ENCODE measurements at places on chromosomes 2 and 18.
A peak's percentile ranks its signal among the peaks of the same experiment; 100 is the strongest.

GRCh38 chr18:22541232-22541631, 123.5 kb upstream of the CTAGE1 start:
- no peak for DNase-seq

GRCh38 chr2:42792087-42792582, 248 bp downstream of the HAAO start:
- DNase-seq: peak; percentile 41

GRCh38 chr2:85724731-85725181, 29.0 kb upstream of the ATOH8 start:
- no peak for DNase-seq

GRCh38 chr2:207996848-207997247, 28.5 kb downstream of the PLEKHM3 start:
- DNase-seq: no peak

DNA sequence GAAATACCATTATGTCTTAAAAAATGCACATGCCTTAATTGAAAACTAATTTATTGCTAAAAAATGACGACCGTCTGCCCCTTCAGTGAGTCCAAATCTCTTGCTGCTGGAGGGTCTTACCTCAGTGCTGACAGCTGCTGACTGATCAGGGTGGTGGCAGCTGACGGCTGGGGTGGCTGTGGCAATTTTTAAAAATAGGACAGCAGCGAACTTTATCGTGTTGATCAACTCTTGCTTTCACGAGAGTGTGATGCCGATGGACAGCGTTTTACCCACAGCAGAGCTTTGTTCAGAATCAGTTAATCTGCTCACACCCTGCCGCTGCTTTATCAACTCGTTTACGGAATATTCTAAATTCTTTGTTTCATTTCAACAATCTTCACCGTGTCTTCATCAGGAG, 21.2 kb upstream of the CTDP1 start:
- DNase-seq: no peak

GRCh38 chr2:207409517-207409916, 120.2 kb upstream of the CREB1 start:
- DNase-seq: no peak

DNA sequence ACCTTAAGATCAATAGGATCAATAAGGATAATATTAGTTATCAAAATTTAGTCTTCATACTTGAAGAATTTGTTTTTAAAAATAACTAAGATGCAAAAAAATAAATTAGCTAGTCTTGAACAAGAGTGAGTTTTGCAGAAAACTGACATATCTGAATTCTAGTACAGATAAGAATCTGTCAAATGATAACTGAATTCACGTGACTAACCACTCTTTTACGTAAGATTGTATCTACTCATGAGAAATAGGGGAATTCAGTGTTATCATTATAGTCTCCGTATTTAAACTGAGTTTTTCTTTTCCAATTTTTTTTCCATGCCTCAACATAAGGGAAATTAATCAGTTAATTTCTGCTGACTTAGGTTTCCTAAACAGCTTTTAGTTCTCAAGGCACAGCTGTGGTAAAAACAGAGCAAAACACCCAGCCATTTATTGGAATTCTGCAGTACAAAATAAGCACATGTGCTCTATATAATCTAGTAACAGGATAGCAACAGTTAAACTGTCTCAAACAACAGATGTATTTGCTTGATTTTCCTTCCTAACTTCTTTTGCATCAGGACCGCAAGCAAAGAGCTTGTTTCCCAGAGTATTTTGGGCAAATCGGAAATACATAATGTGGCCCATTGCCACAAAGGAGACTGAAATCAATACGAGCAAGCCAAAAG, 19.1 kb downstream of the SLC40A1 start:
- DNase-seq: no peak

DNA sequence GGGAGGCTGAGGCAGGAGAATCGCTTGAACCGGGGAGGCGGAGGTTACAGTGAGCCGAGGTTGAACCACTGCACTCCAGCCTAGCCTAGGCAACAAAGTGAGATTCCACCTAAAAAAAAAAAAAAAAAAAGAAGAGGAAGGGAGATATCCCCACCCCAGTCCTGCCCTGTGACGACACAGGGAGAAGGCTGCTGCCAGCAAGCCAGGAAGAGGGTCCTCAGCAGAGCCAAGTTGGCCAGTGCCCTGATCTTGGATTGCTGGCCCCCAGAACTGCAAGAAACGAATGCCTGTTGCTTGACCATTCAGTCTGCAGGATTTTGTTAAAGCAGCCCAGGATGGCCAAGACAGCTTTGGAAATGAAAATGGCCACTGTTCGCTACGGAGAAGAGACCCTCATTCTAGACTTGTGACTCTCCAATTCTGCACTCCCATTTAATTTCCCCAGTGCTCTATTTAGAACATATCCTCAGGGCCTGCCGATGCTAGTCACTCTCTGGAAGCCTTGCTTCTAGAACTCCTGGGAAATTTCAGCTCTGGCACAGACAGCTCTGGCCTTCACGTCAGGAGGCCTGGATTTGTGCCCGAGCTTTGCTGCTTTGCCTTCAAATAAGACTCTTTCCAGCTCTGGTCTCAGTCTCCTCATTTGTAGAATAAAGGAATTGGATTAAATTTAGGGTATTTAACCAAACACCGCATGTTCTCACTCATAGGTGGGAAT, 15.7 kb upstream of the AMMECR1L start:
- DNase-seq: no peak

DNA sequence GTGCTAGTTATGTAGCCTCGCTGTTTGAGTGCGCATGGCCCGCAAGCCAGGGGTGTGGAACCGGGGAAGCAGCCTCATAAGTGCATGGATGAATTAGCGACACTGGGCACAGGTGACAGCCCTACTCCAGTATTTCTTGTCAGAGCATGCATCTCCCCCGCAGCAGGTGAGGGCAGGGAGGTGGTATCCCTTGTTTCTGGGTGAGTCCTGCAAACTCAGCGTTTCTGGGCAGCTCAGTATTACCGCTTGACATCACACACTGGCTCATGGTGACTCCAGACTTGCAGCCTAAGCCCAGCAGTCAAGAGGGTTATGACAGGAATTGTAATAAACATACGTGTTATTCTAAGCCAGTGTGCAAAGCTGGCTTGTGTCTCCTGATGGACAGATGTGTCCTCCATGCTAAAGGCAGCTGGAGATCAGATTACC, 2.5 kb downstream of the CABLES1 start:
- DNase-seq: no peak

GRCh38 chr2:9877726-9878125, 34.5 kb downstream of the TAF1B start:
- no peak for DNase-seq

DNA sequence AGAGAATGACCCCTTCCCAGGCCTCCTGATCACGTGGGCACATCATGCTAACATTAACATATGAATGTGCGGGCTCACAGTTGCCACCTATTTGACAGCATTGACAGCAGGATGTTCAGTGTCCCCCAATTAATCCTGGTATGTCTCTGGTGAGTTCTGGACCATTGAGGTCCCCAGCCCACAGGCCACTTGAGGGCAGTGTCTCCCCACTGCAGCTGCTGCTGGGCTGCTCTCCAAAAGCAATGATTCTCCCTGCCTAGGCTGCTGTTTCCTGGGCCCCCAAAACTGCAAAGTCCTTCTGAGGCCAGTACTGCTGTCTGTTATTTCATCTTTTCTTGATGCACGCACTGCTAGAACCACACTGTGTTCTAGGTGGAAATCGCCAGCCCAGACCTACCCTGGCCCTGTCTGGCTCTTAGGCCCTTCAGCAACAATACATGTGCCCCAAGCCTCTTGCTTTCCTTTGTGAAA, 52.7 kb upstream of the MAPK4 start:
- DNase-seq: no peak

DNA sequence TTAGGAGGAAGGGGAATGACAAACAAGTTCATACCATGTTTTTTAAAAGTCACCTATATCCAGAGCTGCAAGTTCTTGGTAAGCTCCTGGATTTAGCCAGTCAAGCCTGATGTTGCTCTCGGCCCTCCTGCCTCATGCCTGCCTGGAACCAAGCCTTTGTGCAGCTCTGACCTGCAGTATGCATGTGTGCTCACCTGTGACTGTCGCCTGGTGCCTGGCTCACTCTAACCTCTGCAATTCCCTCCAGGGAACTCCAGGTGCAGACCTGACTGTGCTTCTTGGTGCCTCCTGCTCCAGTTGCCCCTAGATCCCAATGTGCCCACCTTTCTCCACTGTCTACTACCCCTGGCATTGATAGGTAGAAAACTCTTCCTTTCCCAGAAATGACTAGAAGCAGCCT, 85.1 kb upstream of the ZBTB14 start:
- DNase-seq: no peak

DNA sequence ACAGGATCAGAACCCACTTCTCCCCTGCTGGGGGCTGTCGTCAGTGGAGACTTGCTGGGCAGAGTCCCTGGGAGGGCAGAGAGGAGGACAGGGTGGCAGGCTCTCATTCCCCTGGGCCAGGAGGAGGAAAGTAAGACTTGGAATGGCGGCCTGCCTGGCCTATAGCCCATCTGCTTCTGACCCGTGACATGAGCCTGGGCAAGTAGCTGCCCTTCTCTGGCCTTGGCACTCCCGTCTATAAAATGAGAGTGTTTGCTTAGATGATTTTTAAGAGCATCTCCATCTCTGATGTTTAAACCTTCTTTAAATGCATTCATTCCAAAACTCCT, 173.0 kb downstream of the DDX1 start:
- DNase-seq: no peak

DNA sequence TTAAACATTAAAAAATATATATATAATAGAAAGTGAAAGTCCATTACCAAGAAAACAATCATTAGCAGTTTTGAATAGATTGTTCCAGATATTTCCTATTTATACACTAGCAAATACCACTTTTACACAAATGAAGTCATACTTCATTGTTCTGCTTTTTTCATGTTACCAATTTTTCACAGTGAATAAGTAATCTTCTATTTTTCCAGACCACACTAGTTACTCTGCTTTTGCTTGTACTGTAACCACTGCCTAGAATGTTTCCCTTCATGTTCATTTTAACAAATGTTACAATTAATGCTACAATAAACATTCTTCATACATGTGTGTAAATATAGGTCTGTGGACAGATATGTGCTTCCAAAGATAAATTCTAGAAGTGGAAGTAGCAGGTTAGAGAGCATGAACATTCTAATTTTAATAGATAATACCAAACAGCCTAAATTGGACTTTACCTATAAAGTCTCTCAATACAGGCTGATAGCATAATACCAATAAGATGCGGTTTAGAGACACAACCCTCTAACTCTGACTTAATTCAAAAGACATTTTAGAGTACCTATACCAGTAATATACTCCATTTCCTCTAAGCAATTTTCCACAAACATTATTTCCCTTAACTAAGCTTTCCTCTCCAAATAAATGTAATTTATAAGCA, 17.0 kb downstream of the ITSN2 start:
- DNase-seq: no peak

- DNase-seq: no peak
These were observed 70.2 kb downstream of the ACAA2 start for GRCh38 chr18:49743117-49743567.

DNA sequence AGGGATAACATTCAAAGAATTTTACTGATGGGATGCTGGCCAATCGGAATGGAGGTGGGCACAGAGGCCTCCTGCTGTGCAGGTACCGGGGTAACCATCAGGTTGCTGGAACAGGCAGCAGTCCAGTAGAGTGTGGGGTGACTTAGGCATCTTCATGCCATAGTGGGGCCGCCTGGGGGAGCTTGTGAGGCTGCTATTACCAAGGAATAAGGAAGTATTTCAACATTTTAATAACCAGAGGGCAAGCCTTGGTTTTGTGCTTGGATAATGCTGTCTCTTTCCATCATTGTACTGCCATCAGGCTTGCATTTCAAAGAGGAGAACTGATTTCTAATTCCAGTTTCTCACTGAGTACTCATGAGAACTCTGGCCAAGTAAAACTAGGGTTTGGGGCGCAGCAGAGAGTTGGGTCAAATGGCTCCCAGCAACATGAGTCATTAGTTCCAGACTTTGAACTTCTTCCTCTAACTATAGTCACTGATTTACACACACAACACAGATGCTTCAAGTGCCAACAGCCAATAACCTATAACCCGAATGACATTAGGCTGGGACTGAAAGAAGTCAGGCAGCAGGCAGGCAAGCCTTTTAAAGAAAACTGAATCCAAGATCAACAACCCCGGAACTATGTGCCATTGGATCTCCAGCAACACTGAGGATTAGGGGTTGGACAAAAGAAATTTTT, 56.1 kb upstream of the FHL2 start:
- DNase-seq: no peak

GRCh38 chr2:143128681-143129580, at the start of gene ARHGAP15:
Gene ARHGAP15 (plus strand): TSS chr2:143129419.
- DNase-seq: peak; percentile 77

GRCh38 chr2:61733563-61733962, 120.3 kb downstream of the FAM161A start:
- DNase-seq: no peak

GRCh38 chr2:74037379-74037860, 52.7 kb downstream of the TET3 start:
- DNase-seq: no peak

DNA sequence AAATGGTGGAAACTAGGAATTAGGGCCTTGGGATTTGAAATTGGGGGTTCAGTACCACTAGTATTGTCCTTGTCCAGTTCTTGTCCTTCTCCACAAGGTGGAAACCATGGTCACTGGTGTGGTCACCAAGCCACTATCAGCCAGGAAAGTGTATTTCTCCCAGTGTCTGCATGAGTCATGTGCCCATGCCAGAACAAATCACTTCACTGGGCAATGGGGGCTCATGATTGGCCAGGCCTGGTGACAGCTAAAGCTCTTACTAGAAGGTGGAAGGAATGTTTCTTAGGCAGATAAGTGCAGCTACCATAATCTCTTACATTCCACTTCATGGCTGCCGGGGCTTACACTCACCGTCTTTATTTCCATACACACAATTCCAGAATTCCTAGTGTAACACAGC, 124.8 kb upstream of the TACR1 start:
- DNase-seq: no peak

- no peak for DNase-seq
These were observed 133.4 kb upstream of the SPATS2L start for GRCh38 chr2:200172944-200173581.

- no peak for DNase-seq
These were observed 38.8 kb downstream of the RRM2 start for GRCh38 chr2:10161206-10161931.

GRCh38 chr2:74496997-74497776, 2.2 kb downstream of the LBX2 start:
- no peak for DNase-seq

GRCh38 chr2:239953418-239954061, 71.6 kb downstream of the NDUFA10 start:
- no peak for DNase-seq

Data from CD4-positive, alpha-beta T cell treated with Interleukin-15 for 1 hour (primary cell).